Lower leg skin (tissue), 4 donors: ENCODE measurements at places on chromosomes 4 and X.

DNA sequence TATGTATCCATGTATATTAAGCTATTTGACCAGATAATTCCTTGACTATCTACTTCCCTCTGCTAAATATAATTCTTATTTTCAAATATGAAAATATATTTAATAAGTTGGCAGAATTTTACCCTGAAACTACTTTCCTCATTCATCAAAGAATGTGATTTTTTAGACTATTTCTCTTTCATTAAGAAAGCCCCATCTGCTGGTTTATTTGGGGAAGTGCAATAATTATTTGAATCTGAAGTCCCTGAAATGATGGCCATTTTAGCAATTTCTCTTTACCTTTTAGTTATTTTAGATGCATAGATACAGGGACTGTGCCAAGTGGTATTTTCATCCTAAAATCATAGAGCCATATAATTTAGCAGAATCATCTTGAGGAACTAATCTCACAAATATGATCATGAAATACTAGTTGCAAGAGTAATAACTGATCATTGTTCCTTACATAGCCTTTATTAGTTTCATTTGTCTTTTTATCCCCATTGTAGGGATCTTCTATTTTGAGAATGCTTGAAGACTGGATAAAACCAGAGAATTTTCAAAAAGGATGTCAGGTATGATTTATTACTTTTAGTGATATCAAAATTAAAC lies 39.0 kb downstream of the ENPEP start:
- no peak for DNase-seq

- no peak for DNase-seq
Measured at GRCh38 chr4:124433044-124433443, 279.5 kb downstream of the ANKRD50 start.

- DNase-seq, result no peak
Measured at GRCh38 chr4:1752284-1753041, 31.1 kb downstream of the TACC3 start.

DNA sequence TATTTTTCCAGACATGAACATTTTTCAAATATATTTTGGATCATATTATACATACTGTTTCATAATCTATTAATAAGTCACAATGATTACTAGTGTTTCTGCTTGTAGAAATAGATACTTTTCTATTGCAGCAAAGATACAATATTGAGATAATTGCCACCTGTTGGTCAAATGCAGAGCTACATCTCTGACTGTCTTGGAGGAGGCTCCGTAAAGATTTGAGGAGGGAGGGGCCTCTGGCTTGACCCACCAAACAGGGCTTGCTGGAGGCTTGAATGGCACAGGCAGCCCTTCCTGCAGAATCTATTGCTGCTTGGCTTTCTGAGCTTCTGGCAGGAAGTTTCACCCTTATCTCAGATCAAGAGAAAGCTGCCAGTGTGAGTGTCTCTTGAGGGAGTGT lies 99.3 kb upstream of the ARMCX2 start:
- no peak for DNase-seq

DNA sequence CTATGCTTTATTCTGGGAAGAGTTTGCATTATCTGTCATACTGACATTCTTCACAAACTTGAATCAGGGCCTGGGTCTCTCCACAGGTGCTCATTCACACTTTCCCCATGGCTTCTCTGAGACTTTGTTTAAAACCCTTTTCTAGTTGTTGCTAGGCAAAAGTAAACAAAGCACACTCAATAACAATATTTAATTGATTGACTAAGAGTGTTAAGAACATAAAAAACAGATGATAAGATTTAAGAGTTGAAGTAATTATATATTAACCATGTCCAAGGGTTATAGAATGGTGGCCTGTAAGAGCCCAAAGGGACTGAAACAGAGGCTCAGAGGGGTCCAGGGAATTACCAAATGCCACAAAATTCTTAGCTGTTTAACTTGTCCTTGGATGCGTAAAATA lies 7.1 kb downstream of the MAOA start:
- DNase-seq, result no peak

GRCh38 chr4:25743971-25744370 lies 88.3 kb downstream of the SLC34A2 start:
- DNase-seq, result no peak

DNA sequence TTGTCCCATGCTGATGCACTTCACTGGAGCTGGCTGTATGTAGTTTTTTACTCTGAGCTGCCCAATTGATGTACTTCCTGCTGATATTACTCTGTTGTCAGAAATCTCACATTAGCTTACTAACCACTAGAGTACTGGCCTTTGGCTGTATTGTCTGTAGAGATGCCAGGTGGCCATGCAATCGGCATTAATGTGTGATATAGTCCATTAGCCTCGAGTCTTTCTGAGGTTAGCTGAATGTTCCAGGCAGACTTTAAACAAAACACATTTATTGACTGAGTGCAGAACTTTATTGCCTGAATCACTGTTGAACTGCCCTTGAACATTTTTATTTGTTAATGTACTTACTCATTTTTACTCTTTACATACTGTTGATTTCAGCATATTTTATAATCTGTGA lies 335.2 kb downstream of the PCDH10 start:
- DNase-seq, result no peak

- DNase-seq, result no peak
Measured at GRCh38 chr4:153799694-153800074, 10.8 kb upstream of the SFRP2 start.

GRCh38 chrX:107562482-107562881 lies 65.8 kb upstream of the PRPS1 start:
- DNase-seq, result peak; percentile 29

- DNase-seq, result no peak
Measured at GRCh38 chr4:7361280-7361895, 73.3 kb downstream of the PSAPL1 start.

DNA sequence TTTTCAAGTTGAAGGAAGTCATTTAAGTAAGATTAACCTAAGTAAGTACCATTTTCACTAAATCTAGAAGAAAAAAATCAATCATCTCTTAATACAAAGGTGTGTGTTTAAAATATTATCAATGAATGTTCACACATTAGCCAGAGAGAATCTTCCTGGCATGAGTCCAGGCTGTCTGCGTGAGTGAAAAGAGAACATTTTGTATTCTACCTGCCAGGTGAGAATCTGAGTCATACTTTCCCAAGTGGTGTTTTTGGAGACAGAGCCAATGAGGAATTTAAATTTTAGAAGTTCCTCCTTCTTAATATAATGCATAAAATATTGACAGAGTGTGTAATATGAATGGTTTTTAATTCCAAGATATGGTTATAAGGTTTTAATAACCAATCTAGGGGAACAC lies 371.8 kb upstream of the NR3C2 start:
- DNase-seq, result peak; percentile 51

- DNase-seq, result peak; percentile 92
Measured at GRCh38 chrX:154308108-154308946, 12.7 kb downstream of the TKTL1 start.

DNA sequence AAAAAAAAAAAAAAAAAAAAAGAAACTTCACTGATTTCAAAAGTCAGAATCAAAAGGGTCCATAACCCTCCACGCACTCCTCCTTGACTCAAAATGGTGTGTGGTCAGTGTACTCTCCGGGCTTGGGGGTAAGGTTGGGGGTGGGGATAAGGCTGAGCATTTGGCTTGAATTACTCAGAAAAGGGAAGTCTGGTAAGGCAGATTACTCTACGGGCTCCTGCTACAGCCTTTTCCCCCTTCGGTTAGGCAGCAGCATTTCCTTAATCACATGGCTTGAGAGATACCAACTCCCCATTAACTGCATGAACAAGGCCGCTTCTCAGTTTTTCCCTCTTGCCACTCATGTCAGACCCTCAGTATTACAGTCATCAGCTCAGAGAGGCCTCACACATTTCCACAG lies 135.4 kb upstream of the DUSP21 start:
- no peak for DNase-seq

DNA sequence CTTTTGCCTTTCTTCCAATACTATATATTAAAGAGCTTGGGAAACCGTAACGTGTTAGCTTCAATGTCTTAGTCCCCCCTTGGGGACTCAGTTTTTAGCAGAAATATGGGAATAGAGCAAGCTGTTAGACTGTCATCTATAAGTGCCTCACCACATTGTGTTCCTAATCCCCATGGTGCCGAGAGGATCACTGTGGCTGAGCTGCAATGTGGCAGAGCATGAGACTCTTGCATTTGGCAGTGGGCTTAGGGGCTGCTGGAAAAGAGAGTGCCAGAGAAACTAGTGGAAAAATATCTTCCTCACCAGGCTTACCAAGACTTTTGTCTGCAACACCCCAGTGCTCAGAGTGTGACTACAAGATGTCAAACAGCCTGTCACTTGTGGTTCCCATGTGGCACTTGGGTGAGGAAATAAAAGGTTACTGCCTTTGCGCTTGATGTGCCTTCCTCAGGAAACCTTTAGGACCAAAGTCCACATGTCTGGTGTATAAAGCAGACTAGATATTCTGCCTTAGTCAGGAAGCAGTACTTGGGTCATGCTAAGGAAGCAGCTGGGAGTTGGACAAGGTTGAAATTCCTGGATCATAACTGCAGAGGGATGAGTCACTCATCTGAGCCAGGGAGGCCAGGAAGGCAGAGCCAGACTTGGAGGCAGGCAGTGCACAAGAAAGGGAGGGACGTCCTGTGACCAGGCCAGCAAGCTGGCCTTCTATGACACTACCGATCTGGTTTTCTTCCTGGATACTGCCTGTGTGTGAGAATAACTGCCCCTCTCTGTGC lies 9.7 kb upstream of the MAGEA4 start:
- peak; percentile 33 for DNase-seq

- DNase-seq, result no peak
Measured at GRCh38 chrX:99901091-99901490, 509.0 kb downstream of the PCDH19 start.

- no peak for DNase-seq
Measured at GRCh38 chr4:185896817-185897488, 85.0 kb upstream of the SORBS2 start.

DNA sequence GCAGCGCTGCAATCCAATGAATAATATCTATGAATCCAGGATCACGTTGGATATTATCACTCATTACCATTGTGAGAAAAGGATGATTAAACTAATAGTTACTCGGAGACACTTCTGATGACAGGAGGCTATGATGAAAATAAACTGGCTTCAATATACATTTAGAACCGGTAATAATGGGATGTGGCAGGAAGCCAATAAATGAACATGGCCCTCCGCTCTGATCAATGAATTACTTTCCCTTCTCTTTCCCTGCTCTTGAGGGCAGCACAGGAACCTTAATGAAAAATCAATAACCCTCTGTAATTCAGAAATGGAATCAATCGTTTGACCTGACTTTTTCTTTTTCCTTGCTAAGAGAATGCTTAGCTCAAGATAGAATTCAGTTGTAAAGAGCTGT lies 103.9 kb upstream of the PAQR3 start:
- DNase-seq, result no peak

DNA sequence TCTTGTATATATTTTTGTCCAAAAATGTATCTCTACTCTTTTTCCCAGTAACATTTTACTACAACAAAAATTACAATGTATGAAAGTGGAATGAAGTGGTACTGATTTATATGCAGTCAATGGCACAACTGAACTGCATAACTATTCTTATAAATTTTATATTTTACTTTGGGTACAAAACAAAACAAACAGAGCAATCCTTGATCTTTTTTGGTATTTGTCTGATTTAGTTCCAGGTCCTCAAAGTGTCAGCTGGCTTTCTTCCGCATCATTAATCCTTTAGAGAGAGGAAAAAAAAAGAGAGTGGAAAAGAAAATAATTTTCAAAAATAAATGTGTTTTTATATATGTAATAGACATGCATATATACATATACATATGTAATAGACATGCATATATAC lies 252.4 kb upstream of the SLIT2 start:
- no peak for DNase-seq

DNA sequence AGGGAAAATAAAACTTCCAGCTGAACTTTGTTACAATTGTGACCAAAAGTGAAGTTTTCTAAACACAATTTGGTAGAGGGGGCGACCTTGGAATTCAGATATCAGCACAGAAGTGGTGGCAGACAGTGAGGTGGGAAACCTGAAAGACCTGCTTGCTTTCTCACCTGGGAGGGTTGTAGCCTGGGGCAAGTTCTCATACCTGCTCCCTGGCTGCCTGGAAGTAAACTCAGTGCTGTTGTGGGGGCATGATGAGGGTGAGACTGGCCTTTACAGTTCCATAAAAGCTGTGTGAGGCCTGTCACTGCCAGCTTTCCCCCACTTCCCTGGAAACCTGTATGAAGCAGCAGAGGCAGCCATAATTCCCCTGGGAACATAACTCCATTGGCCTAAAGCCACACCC lies 1180.2 kb downstream of the FAM133A start:
- no peak for DNase-seq

DNA sequence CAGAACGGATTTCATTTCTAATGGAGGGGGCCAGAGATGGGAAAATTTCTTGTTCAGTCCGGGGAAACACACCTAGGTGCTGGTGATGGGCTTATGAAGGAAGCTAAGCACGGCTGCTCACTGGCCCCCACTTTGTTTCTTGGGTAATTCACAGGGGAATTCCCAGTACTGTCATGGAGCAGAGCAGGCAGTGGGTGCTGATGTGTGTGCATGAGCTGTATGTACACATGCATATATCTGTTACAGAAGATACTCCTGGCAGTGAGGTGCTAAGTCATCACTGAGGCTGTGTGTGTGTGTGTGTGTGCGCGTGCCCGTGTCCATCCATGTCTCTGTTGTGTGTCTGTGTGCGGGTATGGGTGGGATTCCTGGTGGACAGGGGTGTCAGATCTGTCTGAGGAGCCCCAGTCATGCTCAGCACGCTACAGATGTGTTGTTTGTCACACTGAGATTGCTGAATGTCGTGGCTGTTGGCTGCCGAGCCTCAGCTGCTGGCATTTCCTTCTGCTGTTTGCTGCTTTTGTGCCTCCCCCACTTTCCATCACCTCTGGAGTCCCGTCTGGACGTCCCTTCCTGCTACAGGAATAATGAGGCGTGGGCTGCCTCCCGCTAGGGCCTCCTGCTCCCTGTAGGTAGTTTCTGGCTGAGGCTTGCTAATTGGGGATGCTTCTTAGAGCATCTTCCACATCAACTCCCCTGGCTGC lies 53.3 kb downstream of the JADE1 start:
- DNase-seq, result no peak

GRCh38 chrX:74015379-74016019 lies 288.5 kb upstream of the ZCCHC13 start:
- no peak for DNase-seq

DNA sequence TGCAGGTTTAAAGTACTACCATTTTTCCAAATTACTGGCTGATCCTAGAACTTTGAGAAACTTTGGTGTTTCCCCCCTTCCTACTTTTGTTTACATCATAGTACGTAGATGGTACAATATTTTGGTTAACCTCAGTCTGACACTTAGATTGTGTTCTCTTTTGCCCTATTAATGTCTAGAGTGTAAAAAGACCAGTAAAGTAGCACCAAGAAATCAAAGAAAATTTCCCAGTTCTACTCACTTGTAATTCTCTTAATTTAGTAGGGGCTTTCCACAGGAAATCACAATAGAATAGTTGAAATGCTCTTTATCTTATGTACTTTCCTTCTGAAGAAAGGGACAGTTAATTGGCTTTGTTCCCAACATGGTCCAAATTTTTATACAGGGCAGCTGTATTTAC lies 51.6 kb downstream of the NFKB1 start:
- DNase-seq, result no peak

DNA sequence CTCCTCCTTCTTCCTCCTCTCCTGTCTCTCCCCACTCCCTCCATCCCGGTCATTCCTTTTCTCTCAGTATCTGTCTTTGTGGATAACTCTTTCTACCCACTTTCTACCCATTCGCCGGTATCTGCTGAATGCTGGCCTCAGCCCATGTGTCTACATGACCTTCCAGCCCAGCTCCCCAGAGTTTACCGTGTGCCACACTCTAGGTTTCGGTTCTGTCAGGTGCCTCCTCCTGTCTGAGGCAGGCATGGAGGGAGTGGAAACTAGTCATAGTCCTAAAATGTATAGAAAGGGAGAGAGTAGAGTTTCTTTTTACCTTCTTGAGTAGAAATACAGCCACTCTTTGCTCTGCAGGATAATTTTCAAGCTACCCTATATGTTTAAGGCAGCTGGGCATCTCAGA lies 33.5 kb upstream of the SCRG1 start:
- DNase-seq, result no peak
